Stimulated activated CD4-positive, alpha-beta T cell treated with anti-CD3 and anti-CD28 coated beads, Interleukin-1b, Interleukin-23, amount 100 ng/mL, for 1 hour (primary cell): ENCODE measurements at places on chromosomes 7 and 10.

GRCh38 chr7:114419441-114420272 is 5.0 kb downstream of the FOXP2 start:
- DNase-seq = no peak

DNA sequence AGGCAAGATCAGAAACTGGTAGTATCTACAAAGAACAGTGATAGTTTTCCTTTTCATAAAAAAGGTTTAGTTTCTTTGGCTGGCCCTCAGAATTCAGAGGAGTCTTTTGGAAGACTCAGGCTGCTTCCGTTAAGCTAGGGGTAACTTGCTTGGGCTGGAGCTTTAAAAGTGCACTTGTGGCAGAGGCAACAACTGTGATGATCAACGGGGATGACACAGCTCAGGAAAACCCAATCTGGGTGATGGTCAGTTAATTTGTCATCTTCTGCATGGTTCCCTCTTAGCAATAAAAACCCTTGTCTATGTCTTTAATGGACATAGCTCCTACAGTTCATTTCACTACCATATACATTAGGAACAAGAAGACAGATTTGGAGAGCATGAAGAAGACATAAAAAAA is 46.7 kb downstream of the SGMS1 start:
- DNase-seq = no peak

DNA sequence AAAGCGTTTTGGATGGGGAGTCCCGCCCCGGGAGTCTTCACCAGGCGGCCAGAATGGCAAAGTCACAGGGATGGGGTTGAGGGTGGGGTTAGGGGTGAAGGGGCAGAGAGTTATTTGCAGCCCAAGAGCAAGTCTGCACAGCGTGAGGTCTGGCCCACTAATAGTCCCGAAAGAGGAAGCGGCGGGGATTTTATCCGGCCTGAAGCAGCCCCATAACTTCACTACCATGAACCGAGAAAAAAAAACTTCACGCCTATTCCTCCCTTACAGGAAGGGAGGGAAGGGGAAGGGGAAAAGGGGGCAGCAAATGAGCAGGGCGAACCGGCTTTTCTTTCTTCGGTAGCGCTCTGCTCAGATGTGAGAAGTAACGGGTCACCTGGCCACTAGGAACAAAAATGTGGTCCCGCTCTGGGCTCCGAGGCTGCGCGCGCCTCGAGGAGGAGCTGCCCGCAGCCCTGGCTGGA is 712 bp downstream of the ITPRIP start:
- no peak for DNase-seq

- DNase-seq = no peak
Observed at GRCh38 chr7:132103718-132104117, 472.6 kb downstream of the PLXNA4 start.

DNA sequence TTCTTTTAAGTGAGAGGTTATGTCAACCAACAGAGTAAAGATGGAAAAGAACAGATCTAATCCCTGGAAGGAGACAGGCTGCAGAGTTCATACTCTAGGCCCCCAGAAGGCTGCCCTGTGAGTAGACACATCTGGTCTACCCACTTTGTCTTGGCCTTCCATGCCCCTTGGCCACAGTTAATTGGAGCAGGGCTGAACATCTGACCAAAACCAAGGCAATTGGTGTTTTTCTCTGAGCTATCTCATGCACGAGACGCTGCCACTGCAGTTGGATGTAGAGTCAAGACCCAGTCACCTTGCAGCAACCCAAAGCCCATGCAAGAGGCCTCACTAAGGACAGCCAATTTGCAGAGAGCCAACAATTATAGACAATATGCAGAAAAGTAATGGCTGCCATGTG is 9.0 kb downstream of the MYOF start:
- DNase-seq = no peak

- no peak for DNase-seq
Observed at GRCh38 chr7:9488555-9488954, 1055.1 kb downstream of the NXPH1 start.

GRCh38 chr7:22799633-22800032 is 23.0 kb downstream of the TOMM7 start:
- no peak for DNase-seq

DNA sequence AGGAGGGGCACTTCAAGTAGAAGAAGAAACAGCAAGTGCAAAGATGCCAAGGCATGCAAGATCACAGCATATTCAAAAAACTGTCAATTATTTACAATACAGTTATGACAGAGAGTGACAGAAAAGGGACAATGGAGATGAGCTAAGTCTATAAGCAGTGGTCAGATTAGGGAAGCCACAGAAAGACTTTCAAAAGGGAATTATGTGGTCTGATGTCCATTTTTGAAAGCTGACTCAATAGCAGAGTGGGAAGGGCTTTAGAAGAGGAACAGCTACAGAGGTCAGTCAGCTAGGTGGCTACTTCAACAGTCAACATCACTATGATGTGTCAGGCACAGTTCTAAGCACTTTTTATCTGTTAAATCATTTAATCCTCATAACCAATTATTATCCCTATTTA is 45.2 kb upstream of the SPOCK2 start:
- no peak for DNase-seq

- DNase-seq = no peak
Observed at GRCh38 chr7:27212497-27213432, 12.9 kb upstream of the HOXA13 start.

DNA sequence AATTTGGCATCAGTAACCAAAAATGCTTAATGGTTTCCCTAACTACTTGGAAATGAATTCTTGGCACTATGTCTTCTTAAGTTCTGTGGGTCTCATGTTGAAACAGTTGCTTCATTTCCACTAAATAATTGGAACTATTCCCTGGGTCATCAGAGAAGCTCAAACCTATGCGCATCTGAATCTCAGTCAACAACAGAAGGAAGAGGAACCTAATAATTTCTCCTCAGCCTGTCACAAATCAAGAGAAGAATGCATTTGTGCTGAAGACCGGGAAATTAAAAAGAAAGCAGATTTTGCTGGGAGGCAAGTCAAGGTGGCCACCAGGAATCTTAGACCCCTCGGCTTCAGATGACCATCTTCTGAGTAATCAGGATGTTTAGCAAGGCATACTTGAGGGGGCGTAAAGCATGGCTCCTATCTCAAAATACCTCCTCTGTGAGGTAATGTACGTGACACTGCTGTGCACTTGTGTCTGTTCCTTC is 41.4 kb downstream of the TOMM7 start:
- no peak for DNase-seq

DNA sequence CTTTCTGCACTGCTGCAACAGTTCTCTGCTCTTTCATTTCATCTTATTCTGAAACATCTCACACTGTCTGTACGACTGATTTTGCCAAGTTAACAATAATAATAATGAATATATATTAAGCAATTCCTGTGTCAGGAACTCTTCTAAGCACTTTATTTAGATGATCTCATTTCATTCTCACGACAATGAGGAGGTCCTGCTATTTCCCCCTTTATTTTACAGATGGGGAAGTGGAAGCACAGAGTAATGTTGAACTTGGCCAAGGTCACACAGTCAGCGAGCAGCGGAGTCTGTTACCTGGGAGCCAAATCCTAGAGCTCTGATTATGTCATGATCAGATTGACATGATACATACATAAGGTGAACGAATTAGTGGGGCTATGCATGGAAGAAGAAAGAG is 5.8 kb downstream of the MRC1 start:
- DNase-seq = no peak
